ENCODE measurements at places on chromosomes 2 and 18. TPM values are rescaled to one million over a fixed set of nuclear protein-coding genes. Genes with fewer than 3 reads are reported as not detected.

- no peaks in the 10 kb centered on the region for H3K36me3 ChIP-seq
- H3K4me3 ChIP-seq, result no peak overlapping the region
- no peaks in the 10 kb centered on the region for H3K27me3 ChIP-seq
- H3K4me1 ChIP-seq, result no peaks in the 10 kb centered on the region
- no peak overlapping the region for H3K27ac ChIP-seq
- DNase-seq, result no peak
Observed at GRCh38 chr18:6891788-6892187, 162.3 kb downstream of the ARHGAP28 start.

GRCh38 chr2:160375037-160375436 lies 118.6 kb downstream of the RBMS1 start:
- no peak overlapping the region for H3K4me3 ChIP-seq
- peaks cover 60% of the 10 kb centered on the region for H3K4me1 ChIP-seq
- DNase-seq, result no peak
- H3K27ac ChIP-seq, result peak overlapping the region; percentile 18

DNA sequence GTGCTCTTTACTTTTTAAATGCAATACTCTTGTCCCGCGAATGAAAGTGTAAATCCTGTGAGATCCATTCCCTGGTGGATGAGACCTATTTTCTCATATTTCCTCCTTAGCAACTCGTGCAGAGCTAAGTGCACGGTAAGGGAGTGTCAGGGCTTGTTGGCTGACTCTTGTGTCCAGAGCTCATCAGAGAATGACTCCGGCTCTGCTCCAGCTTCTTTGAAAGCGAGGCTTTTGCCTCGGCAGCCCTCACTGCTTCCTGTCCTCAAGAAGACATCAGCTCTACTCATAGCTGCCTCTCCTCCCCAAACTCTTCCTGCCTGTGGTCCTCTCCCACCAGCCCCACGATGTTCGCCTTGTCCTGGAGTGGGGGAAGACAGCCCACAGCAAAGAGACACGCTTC lies 70.7 kb downstream of the LIPG start:
- H3K4me1 ChIP-seq, result no peaks in the 10 kb centered on the region
- H3K36me3 ChIP-seq, result no peaks in the 10 kb centered on the region
- DNase-seq, result no peak
- no peaks in the 10 kb centered on the region for H3K27me3 ChIP-seq

Gene ALKAL2
- 3.3 TPM for total RNA-seq

GRCh38 chr2:96316999-96317398 lies 8.1 kb upstream of the ITPRIPL1 start:
- H3K27ac ChIP-seq, result no peak overlapping the region
- H3K4me3 ChIP-seq, result no peak overlapping the region
- no peaks in the 10 kb centered on the region for H3K4me1 ChIP-seq
- peaks cover 12% of the 10 kb centered on the region for H3K27me3 ChIP-seq
- no peak for DNase-seq
- no peaks in the 10 kb centered on the region for H3K36me3 ChIP-seq

GRCh38 chr18:36527740-36528455 lies 230.4 kb downstream of the FHOD3 start:
- H3K4me1 ChIP-seq, result no peaks in the 10 kb centered on the region
- H3K27me3 ChIP-seq, result no peaks in the 10 kb centered on the region
- no peak for DNase-seq
- no peak overlapping the region for H3K27ac ChIP-seq

GRCh38 chr18:25669741-25670140 lies 317.8 kb upstream of the ZNF521 start:
- H3K27me3 ChIP-seq, result no peaks in the 10 kb centered on the region
- no peaks in the 10 kb centered on the region for H3K36me3 ChIP-seq
- no peak overlapping the region for H3K27ac ChIP-seq
- no peak for DNase-seq
- H3K4me3 ChIP-seq, result no peak overlapping the region
- H3K4me1 ChIP-seq, result no peaks in the 10 kb centered on the region

DNA sequence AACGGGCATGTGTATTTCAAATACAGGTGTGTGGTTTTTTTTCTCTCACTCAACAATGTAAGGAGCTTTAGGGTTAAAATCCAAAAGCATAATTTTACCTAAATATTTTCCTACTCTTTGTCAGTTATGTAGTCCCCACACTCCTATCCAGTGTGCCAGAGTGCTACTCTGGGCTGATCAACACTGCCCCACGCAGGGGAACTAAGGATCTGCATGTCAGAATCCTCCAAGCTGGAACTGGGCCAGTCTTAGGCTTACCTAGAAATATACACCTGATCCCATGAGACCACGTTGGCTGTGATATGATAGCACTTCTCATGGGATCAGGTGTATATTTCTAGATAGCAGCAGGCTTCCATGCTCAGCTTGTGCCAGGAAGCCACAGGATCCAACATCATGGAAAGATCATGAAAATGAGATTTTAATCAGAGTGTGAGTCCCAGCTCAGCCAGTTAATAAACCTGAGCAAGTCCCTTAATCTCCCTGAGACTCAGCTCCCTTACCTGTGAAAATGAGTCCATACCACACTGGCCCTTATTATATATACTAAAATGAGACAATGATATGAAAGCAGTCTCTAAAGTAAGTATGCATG lies 29.7 kb downstream of the CCDC141 start:
- no peak overlapping the region for H3K27ac ChIP-seq
- no peaks in the 10 kb centered on the region for H3K4me1 ChIP-seq
- no peaks in the 10 kb centered on the region for H3K36me3 ChIP-seq
- DNase-seq, result no peak

- no peak for DNase-seq
- H3K36me3 ChIP-seq, result no peaks in the 10 kb centered on the region
- H3K4me3 ChIP-seq, result no peak overlapping the region
- H3K4me1 ChIP-seq, result no peaks in the 10 kb centered on the region
- H3K27me3 ChIP-seq, result no peaks in the 10 kb centered on the region
Observed at GRCh38 chr2:33650171-33650570, 51.1 kb upstream of the FAM98A start.

Gene FNDC4
- 9.1 TPM for total RNA-seq

- peak overlapping the region; percentile 95 for H3K27ac ChIP-seq
- H3K36me3 ChIP-seq, result no peaks in the 10 kb centered on the region
- no peaks in the 10 kb centered on the region for H3K27me3 ChIP-seq
- H3K4me3 ChIP-seq, result peak overlapping the region; percentile 49
Observed at GRCh38 chr2:188978291-188979081, 4.3 kb downstream of the COL3A1 start.

Gene TCF23
- 19.4 TPM for total RNA-seq

- DNase-seq, result peak; percentile 74
- no peaks in the 10 kb centered on the region for H3K36me3 ChIP-seq
- no peaks in the 10 kb centered on the region for H3K4me1 ChIP-seq
- peak overlapping the region; percentile 80 for H3K4me3 ChIP-seq
- H3K27me3 ChIP-seq, result no peaks in the 10 kb centered on the region
Observed at GRCh38 chr2:66433945-66434678, 813 bp upstream of the MEIS1 start.

- no peak overlapping the region for H3K27ac ChIP-seq
- no peak overlapping the region for H3K4me3 ChIP-seq
- H3K36me3 ChIP-seq, result no peaks in the 10 kb centered on the region
- peak; percentile 42 for DNase-seq
- no peaks in the 10 kb centered on the region for H3K4me1 ChIP-seq
Observed at GRCh38 chr2:43609290-43609918, 13.6 kb upstream of the THADA start.

- H3K4me3 ChIP-seq, result no peak overlapping the region
- peaks cover 9% of the 10 kb centered on the region for H3K27me3 ChIP-seq
- peaks cover 17% of the 10 kb centered on the region for H3K4me1 ChIP-seq
- peak; percentile 18 for DNase-seq
- H3K36me3 ChIP-seq, result no peaks in the 10 kb centered on the region
Observed at GRCh38 chr18:37564711-37565100, 892 bp downstream of the CELF4 start.

DNA sequence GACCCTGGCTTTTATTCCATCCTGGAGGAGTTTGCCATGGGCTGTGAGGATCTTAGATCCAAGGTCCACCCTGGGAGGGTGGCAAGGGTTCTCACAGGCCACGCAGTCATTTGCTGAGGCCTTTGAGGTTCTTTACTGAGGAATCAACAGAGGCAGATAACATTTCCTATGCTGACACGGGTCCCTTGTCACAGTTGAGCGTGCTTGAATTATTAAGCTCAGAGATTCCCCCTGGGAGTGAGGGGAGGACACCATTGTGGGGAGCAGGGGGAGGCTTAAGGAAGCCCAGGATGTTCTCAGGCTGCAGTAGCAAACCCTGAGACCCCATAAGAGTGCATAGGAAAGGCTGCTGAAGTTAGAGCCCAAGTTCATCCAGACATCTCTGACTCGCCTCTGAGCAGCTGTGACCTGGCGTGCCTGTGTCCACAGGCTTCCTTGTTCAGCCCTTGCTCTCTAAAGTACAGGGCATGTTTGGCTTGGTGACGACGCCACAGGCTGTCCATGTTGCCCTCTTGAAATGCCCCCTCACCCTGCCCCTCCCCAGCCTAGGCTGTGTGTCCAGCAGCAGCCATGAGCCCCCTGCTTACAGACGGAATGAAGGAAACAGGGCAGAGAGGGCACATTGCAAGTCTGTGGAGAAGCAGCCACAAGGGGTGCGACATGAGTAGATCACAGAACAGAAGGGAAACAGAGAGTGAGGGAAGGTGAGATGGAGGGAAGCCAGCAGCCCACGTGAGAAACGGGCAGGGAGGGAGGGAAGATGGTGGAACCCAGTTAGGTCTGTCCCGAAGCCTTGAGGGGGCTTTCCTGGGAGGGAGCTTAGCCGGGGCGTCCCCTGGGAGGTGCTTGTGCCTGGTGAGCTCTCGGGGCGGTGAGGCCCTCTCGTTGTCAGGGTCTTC lies 34.0 kb downstream of the NAPG start:
- no peak for DNase-seq
- no peaks in the 10 kb centered on the region for H3K4me1 ChIP-seq
- no peak overlapping the region for H3K27ac ChIP-seq
- H3K4me3 ChIP-seq, result peak overlapping the region; percentile 10
- no peaks in the 10 kb centered on the region for H3K36me3 ChIP-seq

GRCh38 chr2:239025951-239026461 lies 178.1 kb downstream of the TWIST2 start:
- H3K27me3 ChIP-seq, result no peaks in the 10 kb centered on the region
- DNase-seq, result no peak
- H3K36me3 ChIP-seq, result no peaks in the 10 kb centered on the region
- no peak overlapping the region for H3K4me3 ChIP-seq
- no peaks in the 10 kb centered on the region for H3K4me1 ChIP-seq
- H3K27ac ChIP-seq, result no peak overlapping the region

Gene ELOA2
- total RNA-seq, result not detected

Gene KANSL3
- 73.0 TPM for total RNA-seq
